ENCODE measurements at places on chromosomes 16 and 17.

GRCh38 chr16:52552643-52553042 is 5.7 kb upstream of the TOX3 start:
- DNase-seq = no peak

DNA sequence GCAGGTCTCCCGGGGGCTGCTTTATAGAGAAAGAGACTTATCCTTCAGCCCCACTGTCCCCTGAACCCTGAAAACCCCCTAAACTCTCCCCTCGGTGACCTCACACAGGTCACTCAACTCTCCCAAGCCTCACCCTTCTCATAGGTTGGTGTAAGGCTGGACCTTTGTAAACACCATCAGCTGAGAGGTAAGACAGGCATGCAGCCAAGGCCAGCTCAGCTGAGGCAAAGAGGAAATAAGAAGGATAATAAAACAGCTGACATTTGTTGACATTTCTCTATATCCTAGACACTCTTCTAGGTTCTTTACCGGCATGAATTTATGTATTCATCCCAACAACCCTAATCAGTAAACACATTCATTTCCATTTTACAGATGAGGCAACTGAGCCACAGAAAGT is 134.3 kb downstream of the CCT6B start:
- no peak for DNase-seq

DNA sequence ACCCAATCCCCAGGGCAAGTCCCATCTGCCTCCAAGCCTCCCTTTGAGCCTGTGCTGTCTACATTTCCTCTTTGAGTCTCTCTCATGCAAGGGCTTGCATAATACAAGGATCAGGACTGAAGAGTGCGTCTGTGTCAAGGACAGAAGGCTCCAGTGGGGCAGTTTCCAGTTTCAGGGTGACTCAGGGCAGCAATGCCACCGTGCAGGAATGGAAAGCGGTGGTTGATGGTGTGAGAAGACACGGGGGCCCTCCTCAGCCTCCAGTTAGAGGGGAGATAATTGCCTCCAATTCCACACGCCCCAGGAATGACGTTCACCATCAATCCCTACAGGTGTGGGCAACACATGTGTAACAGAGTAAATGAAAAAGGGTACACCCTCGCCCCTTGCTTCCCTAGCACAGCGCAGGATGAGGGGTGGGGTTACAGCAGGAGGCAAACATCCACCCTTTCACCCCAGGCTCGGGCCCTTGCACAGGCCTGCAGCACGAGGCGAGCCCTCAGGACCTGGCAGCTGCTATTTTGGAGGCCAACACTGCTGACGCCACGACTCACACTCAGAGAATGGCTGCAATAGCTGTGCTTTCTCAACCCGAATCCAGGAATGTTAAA is 24.8 kb upstream of the SLC25A19 start:
- DNase-seq = no peak

DNA sequence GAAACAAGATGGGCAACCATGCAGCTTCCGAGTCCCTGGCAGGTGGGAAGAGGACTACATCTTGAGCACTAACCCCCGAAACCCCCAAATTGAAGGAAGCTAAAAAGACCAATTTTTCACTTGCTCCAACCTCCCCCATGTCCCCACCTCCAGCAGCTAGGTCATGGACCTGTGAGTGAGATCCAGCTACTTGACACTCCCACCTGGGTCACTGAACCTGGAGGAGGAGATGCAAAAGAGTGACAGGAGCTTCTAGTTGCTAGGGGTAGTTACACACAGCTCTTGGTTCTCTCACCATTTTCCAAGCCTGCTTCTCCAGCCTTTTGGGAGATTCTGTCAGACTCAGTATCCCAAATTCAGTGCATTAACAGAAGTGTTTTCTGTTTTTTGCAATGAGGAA is 11.2 kb downstream of the PDZD9 start:
- DNase-seq = no peak

- DNase-seq = no peak
These were observed 100.7 kb downstream of the SOCS1 start for GRCh38 chr16:11155284-11155806.

GRCh38 chr17:7750321-7750821 is 32.8 kb downstream of the DNAH2 start:
- no peak for DNase-seq

DNA sequence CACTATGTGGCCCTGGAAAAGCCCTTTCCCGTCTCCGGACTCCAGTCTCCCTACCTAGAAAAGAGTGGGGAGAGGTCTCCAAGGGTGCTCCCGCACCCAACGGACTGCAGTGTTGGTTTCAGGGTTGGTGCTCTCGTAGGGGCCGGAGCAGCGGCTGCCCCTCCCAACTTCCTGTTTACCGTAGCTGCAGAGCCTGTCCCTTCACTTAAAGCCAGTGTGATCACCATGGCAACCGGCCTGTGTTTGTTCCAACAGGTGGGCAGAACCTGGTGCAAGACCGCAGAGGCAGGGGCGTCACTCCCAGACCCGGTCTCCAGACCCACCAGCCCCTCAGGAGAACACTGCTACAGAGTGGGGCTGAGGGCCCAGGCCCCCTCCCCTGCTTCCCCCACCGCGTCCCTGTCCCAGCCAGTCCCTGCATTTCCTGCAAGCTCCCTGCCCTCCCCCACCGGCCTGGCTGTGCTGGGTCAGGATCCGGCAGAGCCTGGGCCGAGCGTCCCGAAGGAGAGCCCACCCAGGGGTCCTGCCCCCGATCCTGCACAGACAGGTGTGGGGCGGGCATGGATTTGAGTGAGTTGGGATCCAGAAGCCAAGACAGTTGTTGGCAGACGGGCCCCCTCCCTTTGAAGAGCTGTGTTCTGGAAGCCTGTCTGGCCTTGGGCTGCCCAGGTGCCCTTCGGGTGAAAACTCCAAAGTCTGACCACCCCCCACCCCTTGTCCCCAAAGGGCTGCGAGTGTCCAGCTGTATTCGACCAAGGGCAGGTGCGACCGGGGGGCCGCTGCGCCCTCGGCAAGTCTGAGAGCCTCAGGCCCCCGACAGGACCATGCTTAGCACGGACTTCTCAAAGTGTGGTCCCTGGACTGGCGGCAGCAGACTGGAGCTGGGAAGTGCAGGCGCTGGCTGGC is 1.5 kb upstream of the BAIAP3 start:
- no peak for DNase-seq

DNA sequence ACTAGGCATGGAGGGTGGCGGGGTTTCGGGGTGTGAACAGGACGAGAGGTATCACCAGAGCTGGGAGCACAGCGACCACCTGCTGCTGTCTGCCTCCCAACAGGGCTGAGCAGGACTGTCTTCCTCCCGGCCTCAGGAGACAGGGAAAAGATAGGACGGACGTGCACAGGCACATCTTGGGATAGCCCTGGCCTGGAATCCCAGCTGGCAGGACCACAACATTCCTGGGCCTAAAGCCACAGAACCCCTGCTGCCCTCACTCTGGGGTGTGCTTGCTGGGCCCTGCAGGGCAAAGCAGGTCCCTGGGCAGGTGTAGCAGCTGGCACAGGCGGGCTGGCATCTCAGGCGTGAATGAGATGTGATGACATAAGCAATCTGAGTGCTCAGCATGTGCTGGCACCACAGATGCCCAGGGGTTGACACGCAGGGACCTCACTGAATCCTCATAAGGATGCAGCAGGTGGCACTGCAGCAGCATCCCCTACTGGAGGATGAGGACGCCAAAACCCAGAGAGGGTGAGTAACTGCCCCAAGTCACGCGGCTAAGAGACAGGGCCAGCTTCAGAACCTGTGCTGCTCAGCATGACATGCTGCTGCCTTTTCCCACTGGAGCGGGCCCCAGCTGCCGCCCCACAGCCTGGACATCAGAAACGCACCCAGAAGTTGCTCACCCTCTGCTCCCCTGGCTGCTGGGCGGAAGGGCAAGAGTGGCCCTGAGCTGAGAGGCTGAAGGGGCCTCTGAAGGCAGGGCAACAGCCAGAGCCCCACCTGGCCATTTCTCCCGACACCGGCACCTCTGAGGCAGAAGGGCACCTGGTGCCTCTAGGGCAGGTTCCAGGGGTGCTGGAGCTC is 7.1 kb downstream of the CORO7 start:
- no peak for DNase-seq

- DNase-seq = no peak
These were observed 9.2 kb downstream of the SNN start for GRCh38 chr16:11677451-11677951.

GRCh38 chr16:71402674-71403073 is 39.2 kb downstream of the TLE7 start:
- no peak for DNase-seq

- no peak for DNase-seq
These were observed 164.9 kb upstream of the MAF start for GRCh38 chr16:79765431-79765830.

DNA sequence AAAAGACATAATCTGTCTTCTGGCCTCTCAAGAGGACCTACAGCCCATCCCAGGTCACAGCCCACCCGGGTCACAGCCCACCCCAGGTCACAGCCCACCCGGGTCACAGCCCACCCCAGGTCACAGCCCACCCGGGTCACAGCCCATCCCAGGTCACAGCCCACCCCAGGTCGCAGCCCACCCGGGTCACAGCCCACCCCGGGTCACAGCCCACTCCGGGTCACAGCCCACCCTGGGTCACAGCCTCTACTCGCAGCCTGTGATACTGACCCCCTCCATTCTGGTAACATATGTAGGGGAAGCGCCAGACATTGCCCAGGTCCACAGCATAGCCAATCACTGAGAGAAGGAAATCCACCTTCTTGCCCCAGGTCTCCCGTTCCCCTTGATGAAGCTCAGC is 14.2 kb downstream of the SLC6A4 start:
- DNase-seq = no peak

DNA sequence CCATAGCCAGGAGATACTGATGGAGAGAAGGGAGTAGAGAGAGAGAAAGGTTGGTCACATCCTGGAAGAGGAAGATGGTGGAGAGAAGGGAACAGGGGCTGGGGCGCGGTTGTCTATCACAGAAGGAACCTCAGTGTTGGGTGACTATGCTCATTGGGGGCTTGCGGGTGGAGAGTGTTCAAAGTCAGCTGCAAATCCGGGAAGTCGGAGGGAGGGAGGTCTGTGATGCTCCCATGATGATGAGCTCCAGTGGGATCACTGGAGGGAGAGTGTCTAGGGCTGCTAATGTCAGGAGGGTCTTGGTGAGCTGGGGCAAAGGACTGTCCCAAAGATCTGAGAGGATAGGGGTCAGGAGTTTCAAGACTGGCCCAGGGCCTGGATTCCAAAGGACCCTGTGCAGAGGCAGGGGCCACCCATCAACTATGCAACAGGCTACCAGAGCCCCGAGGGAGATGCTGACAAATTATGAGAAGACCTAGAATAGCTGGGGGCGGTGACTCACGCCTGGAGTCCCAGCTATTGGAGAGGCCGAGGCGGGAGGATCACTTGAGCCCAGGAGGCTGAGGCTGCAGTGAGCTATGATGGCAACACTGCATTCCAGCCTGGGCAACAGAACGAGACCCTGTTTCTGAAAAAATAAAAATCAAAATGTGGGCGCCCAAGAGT is 2.6 kb downstream of the SPDYE4 start:
- DNase-seq = no peak

- no peak for DNase-seq
These were observed 231.0 kb upstream of the EEF2KMT start for GRCh38 chr16:5328546-5328945.

DNA sequence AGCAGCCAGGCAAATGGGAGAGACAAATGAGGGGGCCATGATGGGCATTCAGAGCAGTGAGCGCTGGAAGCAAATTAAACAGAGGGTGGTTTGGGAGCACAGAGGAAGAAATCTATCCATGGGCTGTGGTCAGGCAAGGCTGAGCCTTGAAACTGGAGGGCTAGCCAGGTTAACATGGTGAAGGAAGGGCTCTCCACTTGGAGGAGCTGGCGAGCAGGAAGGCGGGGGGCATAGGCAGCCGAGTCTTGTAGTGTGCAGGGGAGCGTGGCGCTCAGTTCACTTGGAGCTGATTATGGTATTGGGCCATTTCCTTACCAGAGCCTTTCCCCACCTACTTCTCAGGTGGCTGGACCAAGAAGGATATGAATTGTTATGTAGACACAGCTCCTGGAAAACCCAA is 189.7 kb downstream of the SNX29 start:
- DNase-seq = no peak

- DNase-seq = no peak
These were observed 2.6 kb downstream of the PRAC1 start for GRCh38 chr17:48719642-48720265.

DNA sequence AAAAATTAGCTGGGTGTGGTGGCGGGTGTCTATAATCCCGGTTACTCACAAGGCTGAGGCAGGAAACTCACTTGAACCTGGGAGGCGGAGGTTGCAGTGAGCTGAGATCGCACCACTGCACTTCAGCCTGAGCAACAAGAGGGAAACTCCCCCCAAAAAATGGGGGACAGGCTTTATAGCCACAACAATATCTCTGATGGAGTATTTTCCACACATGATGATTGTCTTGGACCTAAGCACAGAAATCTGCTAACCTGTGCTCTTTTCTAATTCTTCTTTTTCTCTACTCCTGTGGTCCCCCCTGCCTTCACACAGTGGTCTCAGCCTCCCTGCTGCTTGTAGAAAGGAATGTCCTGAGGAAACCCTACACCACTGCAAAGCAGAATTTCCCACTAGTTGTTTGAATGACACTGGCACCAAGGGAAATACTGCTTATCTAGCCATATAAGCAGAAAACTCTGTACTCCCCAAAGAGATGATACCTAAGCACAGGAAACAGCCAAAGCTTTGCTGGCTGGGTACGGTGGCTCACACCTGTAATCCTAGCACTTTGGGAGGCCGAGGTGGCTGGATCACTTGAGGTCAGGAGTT is 117.6 kb downstream of the USP31 start:
- DNase-seq = no peak

GRCh38 chr17:45332989-45333701 is 16.3 kb upstream of the MAP3K14 start:
- DNase-seq = no peak

GRCh38 chr17:49694847-49695697 is 12.7 kb downstream of the SLC35B1 start:
- peak; percentile 76 for DNase-seq

- DNase-seq = no peak
These were observed 160.4 kb downstream of the KCNJ2 start for GRCh38 chr17:70329721-70330120.

All from stimulated activated naive CD4-positive, alpha-beta T cell (primary cell).